ENCODE measurements at places on chromosomes 12 and 14. TPM values are rescaled to one million over a fixed set of nuclear protein-coding genes. Genes with fewer than 3 reads are reported as not detected.

Gene HCAR1
- total RNA-seq, result 0.73 TPM

Gene LAG3
- 0.34 TPM for total RNA-seq

Gene UBE2N
- total RNA-seq, result 75.4 TPM

Gene TGFB3
- total RNA-seq, result 1.9 TPM

Gene BIN2
- total RNA-seq, result not detected
